Glutamatergic neuron (in vitro differentiated cells): ENCODE measurements at places on chromosomes 5 and 9. TPM values are rescaled to one million over a fixed set of nuclear protein-coding genes. Genes with fewer than 3 reads are reported as not detected.

The SVEP1 gene
- total RNA-seq, result 0.10 TPM

DNA sequence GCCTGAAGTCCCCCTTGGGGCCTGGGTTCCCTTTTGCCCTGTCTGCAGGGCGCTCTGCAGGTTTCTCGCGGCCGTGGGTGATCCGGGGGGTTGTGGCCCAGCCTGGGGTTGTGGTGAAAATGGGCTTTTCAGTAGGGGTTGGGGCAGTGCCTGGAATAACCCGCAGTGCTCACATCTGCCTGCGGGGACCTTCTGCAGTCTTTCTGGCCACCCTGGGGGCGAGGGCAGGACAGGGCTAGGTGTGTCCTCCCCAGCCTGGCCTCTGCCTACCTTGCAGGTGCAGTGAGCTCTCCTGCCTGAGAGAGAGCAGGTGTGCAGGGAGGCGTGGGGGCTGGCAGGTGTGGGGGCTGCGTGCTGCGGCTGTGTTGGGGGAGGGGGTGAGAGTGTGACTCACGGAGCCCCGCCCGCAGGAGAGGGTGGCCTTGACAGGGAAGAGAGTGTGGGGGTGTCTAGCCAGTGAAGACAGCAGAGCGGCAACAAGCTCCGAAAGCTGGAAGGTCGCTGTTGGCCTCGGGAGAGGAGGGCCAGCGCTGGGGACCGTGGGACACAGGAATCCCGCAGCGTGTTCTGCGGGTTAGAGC lies 131.4 kb downstream of the MRPL36 start:
- H3K36me3 ChIP-seq, result no peaks in the 10 kb centered on the region
- peaks cover 5% of the 10 kb centered on the region for H3K4me1 ChIP-seq
- peak overlapping the region; percentile 52 for H3K4me3 ChIP-seq

- H3K4me3 ChIP-seq, result no peak overlapping the region
- no peak for DNase-seq
- peaks cover 5% of the 10 kb centered on the region for H3K27me3 ChIP-seq
- H3K36me3 ChIP-seq, result no peaks in the 10 kb centered on the region
Measured at GRCh38 chr9:994005-994404, 17.6 kb downstream of the DMRT3 start.

DNA sequence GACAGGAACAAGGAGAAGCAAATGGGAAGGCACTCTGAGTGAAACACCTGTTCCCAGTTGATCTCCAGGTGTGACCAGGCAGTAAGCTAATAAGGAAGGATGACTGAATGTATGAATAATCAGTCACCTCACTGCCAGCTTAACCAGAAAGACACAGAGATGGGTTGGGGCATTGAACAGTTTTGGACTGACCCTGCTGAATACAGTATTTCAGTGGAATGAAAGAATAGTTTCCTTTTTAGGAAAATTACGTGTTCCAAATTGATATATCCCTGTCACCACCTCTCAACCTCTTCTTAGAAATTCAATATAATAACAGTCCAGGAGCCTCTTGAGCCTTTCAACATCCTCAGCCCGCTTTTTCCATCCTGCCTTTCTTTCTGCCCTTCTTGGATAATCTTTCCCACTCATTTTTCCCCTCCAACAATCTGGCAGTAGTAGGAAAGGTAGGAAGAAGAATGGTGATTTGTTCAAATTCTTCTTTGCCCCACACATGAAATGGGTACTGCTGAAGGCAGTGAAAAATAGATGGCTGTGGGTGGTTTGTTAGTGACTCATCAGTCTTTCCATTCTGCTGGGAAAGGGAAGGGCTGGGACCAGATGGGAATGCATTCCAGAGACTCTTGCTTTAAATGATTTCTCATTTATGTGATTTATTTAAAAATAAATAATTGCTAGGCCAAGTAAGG lies 117.9 kb downstream of the ZSWIM6 start:
- H3K4me3 ChIP-seq, result no peak overlapping the region
- H3K4me1 ChIP-seq, result peaks cover 9% of the 10 kb centered on the region
- DNase-seq, result no peak
- H3K27me3 ChIP-seq, result no peaks in the 10 kb centered on the region

- H3K4me1 ChIP-seq, result peaks cover 2% of the 10 kb centered on the region
- H3K27ac ChIP-seq, result no peak overlapping the region
- no peak overlapping the region for H3K4me3 ChIP-seq
Measured at GRCh38 chr5:150570333-150570732, 62.4 kb downstream of the NDST1 start.

DNA sequence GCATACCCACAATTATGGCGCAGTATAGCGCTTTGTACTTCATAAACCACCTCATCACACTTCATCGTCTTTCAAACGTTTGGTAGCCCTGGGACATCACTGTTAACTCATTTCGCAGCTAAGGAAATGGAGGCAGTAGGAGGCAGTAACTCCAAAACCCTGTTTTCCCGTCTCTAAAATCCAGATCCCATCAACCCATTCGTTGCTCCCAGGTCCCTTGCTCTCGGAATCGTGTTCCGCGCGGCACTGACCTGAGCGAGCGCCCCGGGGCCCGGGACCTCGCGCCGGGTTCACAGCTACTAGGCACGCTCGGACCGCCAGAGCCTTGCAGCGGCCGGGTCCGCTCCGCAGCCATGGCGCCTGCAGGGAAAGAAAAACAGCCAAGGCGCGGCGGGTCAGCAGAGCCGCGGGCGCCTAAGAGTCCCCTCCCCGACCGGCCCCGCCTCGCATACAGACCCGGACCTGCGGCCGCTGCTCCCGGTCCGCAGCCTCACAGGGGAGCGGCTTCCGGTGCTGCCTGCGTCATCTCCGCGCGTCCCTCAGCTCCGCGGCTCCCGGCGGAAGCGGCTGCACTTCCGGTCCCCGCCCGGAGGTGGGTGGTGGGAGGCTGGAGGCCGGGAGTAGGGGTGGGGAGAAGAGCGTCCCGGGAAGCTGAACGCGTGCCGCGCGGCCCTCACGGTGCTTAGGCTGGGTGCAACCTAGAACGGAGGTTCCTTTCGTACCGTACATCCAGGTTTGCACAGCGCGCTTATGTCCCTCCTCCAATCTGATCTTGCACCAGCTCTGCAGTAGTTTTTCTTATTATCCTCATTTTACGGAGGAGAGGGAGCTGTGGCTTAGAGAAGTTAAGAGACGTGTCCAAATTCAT lies at the start of gene FBXW2:
Gene FBXW2, minus strand, starts transcription at position 519 of the 868 bp plus-strand sequence. CDS start 5,158 bp downstream, outside the sequence.
- no peaks in the 10 kb centered on the region for H3K27me3 ChIP-seq
- no peaks in the 10 kb centered on the region for H3K36me3 ChIP-seq
- peak; percentile 95 for DNase-seq
- H3K27ac ChIP-seq, result peak within 1 kb of the TSS; percentile 69
- H3K4me1 ChIP-seq, result peaks cover 8% of the 10 kb centered on the region

GRCh38 chr9:135478191-135478590 lies 1.4 kb upstream of the PPP1R26 start:
- peaks cover 5% of the 10 kb centered on the region for H3K27me3 ChIP-seq
- no peak for DNase-seq
- peak overlapping the region; percentile 84 for H3K4me3 ChIP-seq
- H3K4me1 ChIP-seq, result peaks cover 13% of the 10 kb centered on the region
- H3K36me3 ChIP-seq, result no peaks in the 10 kb centered on the region

GRCh38 chr5:141934099-141934844 lies 10.6 kb downstream of the DELE1 start:
- H3K27me3 ChIP-seq, result peaks cover 1% of the 10 kb centered on the region
- no peak overlapping the region for H3K4me3 ChIP-seq
- no peaks in the 10 kb centered on the region for H3K36me3 ChIP-seq
- no peaks in the 10 kb centered on the region for H3K4me1 ChIP-seq

The ANXA2R gene
- total RNA-seq, result 1.6 TPM

The SRP19 gene
- total RNA-seq, result 54.8 TPM

The AHRR gene
- 2.0 TPM for total RNA-seq

DNA sequence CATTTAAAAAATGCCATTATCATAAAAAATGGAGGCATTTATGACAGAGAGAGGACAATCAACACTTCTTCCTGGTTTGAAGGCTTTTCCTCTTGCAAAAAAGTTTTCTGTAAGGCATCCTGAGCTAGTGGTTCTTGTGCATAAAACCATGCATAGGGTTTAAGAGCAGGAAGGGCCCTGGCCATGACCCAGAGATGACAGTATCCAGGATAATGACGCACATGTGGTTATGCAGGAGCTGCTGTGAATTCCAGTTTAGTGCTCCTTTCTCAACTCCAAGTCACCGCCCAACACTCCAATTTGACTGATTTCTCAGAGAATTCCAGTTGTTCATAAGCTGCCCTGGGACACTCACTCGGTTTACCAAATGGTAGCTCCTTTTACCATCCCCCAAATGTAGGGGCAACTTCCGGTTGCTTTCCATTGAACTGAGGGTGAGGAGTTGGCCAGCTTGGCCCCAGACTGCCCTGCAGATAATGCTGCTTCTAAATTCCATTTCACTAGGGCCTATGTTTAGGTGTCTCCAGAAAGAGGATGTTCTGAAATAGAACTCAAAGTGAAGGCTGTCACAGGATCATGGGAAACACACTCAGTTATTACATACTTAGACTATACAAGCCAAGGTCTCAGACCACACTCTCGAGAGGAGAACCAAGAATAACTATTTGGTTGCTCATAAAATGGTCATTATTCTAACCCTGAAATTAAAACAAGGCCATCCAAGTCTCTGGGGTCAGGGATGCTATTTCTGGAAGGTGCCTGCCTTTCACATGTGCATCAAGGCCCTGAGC lies 179.1 kb downstream of the SLIT3 start:
- H3K27ac ChIP-seq, result no peak overlapping the region
- no peak for DNase-seq
- H3K4me1 ChIP-seq, result peaks cover 13% of the 10 kb centered on the region
- no peaks in the 10 kb centered on the region for H3K36me3 ChIP-seq
- peaks cover 11% of the 10 kb centered on the region for H3K27me3 ChIP-seq
